ENCODE measurements at places on chromosomes 4 and X. TPM values are rescaled to one million over a fixed set of nuclear protein-coding genes. Genes with fewer than 3 reads are reported as not detected.

RNF150 gene
- total RNA-seq, result 0.20 TPM

PAGE2B gene
- not detected for total RNA-seq

CCKAR gene
- not detected for total RNA-seq

KLKB1 gene
- not detected for total RNA-seq

CXCL11 gene
- total RNA-seq, result 0.31 TPM
